ENCODE measurements at places on chromosomes 3 and 15.

DNA sequence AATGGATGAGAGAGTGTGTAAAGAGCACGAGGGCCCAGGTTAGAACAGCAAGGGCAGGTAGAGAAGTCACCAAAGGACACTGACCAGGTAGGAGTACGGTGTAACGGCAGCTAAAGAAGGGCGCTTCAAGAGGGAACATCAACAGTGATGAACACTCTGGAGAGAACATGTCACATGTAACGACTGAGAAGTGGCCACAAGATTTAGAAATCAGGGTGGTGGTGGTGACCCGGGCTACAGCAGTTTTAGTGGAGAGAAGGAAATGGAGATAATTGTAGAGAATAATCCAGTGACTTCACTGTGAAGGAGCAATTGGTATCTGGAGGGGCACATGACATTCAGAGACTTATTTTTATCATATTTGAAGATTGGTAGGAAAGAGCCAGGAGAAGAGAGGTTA is 1.2 kb upstream of the C15orf40 start:
- DNase-seq, result no peak

- no peak for DNase-seq
Observed at GRCh38 chr3:46068501-46068900, 41.2 kb upstream of the XCR1 start.

- no peak for DNase-seq
Observed at GRCh38 chr15:31292391-31293015, 34.1 kb upstream of the KLF13 start.

DNA sequence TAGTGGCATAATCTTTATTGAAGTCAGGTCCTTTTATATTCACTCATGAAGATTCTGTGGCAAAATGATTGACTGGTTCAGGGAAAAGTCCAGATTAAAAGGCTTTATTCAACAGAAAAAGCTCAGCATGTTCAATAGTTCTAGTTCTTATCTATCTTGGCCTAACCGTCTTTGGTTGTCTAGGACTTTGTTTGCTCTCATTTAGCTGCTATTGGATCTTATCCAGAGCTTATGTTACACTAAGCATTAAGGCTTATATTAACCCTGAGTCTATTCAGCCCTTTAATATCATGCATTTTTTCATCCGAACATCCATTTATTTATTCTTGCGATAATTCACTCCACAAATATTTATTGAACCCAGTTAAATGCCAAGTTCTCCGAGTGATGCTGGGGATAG is 601.0 kb upstream of the SGO1 start:
- no peak for DNase-seq

DNA sequence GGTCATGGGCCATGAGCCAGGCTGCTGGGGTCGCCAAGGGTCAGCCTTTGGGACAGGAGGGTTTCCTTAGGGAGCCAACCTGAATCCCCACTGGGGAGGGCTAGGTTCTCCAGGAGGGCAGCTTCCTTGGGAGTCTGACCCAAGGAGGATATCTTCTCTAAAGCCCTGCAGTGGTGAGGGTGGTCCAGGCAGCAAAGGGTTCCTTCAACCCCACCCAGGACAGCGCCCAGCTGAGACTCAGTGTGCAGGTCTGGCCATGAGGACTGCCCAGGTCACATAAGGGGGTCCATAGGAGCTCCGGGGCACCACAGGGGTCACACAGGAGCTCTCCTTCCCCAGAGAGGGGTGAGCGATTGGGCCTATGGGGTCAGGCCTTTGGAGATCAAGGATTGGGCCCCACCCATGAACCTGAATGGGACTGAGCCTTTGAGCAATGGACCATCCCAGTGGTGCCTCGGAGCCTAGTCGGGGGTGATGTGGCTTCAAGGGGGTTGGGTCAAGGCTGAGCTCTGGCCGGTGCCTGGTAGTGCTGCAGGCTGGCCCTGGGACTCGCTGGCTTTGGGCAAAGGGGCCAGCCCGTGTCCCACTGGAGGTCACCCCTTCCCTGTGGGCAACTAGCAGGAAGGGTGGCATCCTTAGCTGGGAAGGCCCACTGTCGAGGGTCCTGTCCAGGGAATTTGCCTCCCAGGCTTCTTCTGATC is 216.5 kb downstream of the SNRPN start:
- no peak for DNase-seq

DNA sequence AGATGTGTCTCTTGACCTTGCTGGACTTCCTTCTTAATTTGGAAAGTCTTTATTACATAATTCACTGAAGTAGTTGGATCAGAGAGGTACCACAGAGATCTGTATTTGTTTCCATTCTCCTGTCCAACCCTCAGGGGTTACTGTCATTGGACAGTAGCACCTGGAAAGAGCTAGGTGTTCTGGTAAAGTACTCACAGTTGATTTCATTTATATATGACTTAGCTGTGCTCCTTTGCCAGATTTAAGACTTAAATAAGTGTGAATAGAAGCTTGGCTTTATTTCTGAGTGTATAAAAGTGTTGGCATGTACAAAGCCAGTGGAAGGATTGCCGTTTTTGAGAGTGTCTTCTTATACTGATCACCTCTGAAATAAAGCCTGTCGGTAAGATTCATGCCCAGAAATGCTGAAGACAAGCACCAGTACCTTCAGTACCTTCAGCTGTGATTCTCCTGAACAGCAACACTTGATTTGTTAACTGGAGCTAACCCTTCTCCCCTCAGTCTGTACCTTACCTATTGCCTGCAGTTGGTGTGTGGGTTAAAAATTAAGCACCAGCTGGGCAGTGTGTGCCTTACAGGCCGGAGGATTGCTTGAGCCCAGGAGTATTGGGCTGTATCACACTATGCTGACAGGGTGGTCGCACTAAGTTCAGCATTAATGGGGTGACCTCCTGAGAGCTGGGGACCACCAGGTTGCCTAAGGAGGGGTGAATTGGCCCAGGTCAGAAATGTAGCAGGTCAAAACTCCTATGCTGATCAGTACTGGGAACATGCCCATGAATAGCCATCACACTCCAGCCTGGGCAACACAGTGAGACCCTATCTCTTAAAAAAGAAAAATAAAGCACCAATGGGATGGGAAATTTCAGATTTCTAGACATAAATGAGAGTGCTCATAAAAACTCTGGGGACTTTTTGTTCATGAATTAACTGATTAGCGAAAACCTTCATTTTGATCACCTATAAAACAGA is 197.7 kb downstream of the FNDC3B start:
- DNase-seq, result no peak

DNA sequence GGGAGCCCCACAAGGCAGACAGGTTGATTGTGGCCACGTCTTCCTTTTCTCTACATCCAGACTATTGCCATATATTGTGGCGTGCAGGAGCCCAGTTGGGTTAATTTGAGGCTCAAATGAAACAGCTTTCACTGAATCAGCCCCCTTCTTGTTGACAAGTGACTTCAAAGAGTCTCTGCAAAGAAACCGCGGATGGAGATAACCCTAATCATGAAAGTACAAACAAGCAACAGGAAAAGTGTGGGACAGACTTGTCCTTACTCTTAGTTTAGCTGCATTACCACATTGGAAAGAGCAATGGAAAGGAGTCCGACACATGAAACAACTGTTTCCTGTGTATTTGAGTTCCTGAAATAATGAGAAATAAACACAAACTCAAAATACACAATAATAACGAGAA is 3.3 kb downstream of the TMEM40 start:
- no peak for DNase-seq

GRCh38 chr3:74606996-74607395 is 7.5 kb downstream of the CNTN3 start:
- DNase-seq, result no peak

- DNase-seq, result peak; percentile 17
Observed at GRCh38 chr15:58852347-58852746, 81.1 kb downstream of the SLTM start.

DNA sequence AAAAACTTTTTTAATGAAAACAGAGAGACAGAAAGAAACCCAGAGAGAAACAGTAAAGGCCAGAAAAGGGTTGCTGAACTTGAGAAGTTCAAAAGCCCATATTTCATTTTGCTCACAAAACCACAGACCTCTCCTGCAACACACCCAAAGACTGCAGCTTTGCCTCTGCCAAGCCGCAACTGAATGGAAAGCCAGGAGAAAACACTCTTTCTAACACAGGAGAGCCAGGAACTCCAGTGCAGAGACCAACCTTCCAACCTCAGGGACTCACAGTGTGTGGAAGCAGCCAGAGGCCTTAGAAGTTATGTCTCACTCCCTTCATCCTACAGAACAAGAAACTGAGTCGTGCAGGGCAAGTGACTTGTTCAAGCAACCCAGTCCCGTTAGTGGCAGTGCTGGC is 163.1 kb upstream of the HES1 start:
- no peak for DNase-seq

- no peak for DNase-seq
Observed at GRCh38 chr15:55884223-55884622, 109.2 kb downstream of the NEDD4 start.

- DNase-seq, result no peak
Observed at GRCh38 chr15:70535071-70535954, 228.0 kb downstream of the UACA start.

DNA sequence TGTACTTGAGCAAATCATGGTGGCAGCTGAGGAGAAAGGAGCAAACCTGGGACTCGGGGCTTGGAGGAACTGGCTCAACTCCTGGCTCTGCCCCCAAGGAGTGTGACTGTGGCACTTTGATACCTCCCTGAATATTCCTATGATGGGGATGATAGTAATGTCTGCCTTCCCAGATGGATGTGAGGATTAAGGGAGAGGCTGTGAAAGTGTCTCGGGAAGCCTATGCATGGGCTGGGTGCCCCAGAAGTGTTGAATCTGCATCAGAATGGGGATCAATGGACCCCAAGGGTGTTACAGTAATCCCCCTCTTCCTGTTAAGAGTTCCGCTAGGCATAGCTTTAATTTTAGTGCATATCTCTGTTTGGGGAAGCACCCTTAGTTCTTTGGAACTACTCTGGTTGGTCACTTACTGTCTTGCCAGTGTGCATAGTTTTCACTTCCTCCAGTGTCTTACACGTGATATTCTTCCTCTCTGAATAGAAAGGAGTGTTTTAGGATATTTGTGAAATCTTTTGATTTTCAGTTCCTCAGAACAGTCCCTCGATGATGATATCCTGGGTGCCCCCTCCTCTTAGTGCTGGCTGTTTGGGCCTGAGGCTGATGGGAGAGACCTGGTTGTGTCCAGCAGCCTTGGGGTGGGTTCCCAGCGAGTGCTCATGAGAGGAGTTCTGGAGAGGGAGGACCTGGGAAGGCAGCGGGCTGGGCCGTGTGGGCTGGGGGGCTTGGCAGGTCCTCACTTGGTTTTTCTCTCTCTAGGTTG is 97.5 kb downstream of the CHDH start:
- DNase-seq, result no peak

DNA sequence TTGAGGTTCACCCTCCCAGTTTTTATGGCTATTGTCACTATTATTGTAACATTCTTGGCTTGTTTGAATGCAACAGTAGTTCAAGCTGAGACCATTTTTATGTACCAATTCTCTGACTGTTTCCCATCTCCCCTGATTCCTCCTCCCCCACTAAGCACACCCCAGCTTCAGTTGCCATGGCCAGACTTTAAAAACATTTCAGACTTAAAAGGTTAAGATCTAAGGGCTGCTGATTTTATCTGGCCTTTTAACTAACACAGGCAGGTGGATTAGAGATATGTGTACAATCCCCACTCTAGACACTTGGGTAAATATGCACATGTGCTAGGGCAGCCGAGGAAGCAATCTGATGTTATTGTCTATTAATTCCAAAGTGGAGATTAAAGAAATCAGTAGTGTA is 386.3 kb upstream of the NR2F2 start:
- DNase-seq, result no peak

DNA sequence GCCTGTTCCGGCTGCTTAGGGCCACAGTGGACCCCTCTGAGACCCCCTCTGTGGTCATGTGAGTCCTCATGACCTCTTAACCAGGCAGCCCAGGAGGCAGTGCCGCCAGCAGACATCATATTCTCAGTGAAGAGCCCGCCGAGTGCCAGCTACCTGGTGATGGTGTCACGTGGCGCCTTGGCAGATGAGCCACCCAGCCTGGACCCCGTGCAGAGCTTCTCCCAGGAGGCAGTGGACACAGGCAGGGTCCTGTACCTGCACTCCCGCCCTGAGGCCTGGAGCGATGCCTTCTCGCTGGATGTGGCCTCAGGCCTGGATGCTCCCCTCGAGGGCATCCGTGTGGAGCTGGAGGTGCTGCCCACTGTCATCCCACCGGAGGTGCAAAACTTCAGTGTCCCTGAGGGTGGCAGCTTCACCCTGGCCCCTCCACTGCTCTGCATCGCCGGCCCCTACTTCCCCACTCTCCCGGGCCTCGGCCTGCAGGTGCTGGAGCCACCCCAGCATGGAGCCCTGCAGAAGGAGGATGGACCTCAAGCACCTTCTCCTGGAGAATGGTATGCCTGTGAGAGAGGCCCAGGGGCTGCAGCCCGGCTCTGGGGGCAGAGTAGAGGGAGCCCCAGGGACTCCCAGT is 176.1 kb downstream of the TBC1D2B start:
- DNase-seq, result no peak

- DNase-seq, result no peak
Observed at GRCh38 chr3:107028086-107028485, 349.2 kb upstream of the CCDC54 start.

- no peak for DNase-seq
Observed at GRCh38 chr3:42847731-42848130, 27.9 kb downstream of the CYP8B1 start.

GRCh38 chr15:48992545-48992944 is 28.8 kb upstream of the SHC4 start:
- no peak for DNase-seq

DNA sequence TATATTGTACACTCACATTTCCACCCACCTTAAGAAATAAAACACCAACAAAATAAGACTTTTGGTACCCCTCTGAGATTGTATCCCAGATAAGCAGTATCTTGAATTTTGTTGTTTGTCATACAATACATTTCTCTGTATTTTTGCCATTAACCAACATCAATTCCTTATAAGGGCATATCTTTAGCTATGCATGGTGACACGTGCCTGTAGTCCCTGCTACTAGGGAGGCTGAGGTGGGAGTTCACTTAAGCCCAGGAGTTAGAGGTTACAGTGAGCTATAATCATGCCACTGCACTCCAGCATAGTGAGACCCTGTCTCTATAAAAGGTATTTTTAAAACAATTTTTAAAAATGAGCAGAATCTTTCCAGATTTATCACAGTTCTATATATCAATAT is 32.5 kb upstream of the STXBP5L start:
- no peak for DNase-seq

- DNase-seq, result no peak
Observed at GRCh38 chr3:151119188-151119587, 33.7 kb downstream of the MED12L start.

DNA sequence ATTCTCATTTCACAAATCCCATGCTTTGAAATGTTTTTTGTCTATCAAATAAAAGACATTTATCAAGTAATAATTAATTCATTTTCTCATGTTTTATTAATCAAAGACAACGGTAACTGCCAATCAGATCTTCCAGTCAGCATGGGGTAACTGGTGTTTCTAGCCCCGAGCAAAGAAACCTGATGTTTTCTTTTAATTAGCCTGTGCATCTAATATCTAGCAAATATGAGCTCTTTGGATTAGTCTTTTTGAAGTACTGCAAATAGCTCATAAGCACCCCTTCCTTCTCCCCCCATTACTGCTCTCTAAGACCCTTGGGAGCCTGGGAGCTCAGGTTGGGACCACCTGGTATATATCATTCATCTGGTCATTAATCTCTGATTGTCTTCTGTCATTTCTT is 43.1 kb upstream of the SRGAP3 start:
- no peak for DNase-seq

Data from foreskin fibroblast (primary cell).